ENCODE measurements at places on chromosomes 3 and 15. TPM values are rescaled to one million over a fixed set of nuclear protein-coding genes. Genes with fewer than 3 reads are reported as not detected.

GRCh38 chr3:142863930-142864920, 24.7 kb downstream of the PCOLCE2 start:
- H3K4me1 ChIP-seq: peaks cover 13% of the 10 kb centered on the region
- H3K36me3 ChIP-seq: no peaks in the 10 kb centered on the region
- no peak overlapping the region for H3K27ac ChIP-seq
- DNase-seq: no peak
- H3K27me3 ChIP-seq: peaks cover 27% of the 10 kb centered on the region

- H3K27ac ChIP-seq: no peak within 1 kb of the TSS
- H3K27me3 ChIP-seq: peaks cover 55% of the 10 kb centered on the region
- DNase-seq: no peak
- peak within 1 kb of the TSS; percentile 62 for H3K4me3 ChIP-seq
- H3K4me1 ChIP-seq: peaks cover 6% of the 10 kb centered on the region
Measured at GRCh38 chr3:32238453-32239306, at the start of gene CMTM8. TSS of gene CMTM8 (plus strand) at chr3:32238680. CDS start at chr3:32238973, 293 bp downstream.

DNA sequence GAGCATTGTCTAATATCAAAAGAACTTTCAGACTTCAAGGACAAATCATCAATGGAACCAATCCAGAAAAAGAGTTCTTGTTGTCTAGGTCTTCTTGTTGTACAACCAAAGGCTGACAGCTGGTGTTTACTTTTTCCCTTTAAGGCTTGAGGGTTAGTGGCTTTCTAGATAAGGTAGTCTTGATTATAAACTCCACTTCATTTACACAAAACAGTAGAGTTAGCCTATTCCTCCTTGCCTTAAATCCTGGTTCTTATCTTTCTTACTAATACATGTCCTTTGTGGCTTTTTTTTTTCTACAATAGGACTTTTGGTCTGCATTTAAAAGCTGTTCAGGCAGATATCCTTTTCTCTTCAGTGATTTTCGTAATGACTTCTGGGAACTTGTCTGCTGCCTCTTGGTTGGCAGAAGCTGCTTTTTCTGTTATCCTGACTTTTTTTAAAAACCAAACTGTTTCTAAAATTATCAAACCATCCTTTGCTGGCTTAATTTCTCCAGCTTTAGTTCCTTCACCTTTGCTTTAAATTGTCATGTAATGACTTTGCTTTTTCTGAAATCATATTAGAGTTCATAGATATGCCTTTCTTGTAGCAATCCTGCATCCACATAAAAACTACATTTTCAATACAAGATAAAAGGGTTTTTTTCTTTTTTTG, 44.8 kb downstream of the STRIT1 start:
- no peak for DNase-seq
- H3K27ac ChIP-seq: no peak overlapping the region
- H3K27me3 ChIP-seq: no peaks in the 10 kb centered on the region
- peaks cover 35% of the 10 kb centered on the region for H3K4me1 ChIP-seq
- no peak overlapping the region for H3K4me3 ChIP-seq
- peaks cover 22% of the 10 kb centered on the region for H3K36me3 ChIP-seq

- H3K27me3 ChIP-seq: no peaks in the 10 kb centered on the region
- DNase-seq: peak; percentile 48
- H3K27ac ChIP-seq: peak overlapping the region; percentile 71
- no peak overlapping the region for H3K4me3 ChIP-seq
- peaks cover 47% of the 10 kb centered on the region for H3K4me1 ChIP-seq
Measured at GRCh38 chr3:149352556-149352955, 19.1 kb upstream of the TM4SF18 start.

GRCh38 chr15:64246364-64247189, 83.8 kb upstream of the PPIB start:
- DNase-seq: peak; percentile 91
- no peaks in the 10 kb centered on the region for H3K27me3 ChIP-seq
- H3K27ac ChIP-seq: peak overlapping the region; percentile 95
- peaks cover 15% of the 10 kb centered on the region for H3K36me3 ChIP-seq
- peaks cover 70% of the 10 kb centered on the region for H3K4me1 ChIP-seq

DNA sequence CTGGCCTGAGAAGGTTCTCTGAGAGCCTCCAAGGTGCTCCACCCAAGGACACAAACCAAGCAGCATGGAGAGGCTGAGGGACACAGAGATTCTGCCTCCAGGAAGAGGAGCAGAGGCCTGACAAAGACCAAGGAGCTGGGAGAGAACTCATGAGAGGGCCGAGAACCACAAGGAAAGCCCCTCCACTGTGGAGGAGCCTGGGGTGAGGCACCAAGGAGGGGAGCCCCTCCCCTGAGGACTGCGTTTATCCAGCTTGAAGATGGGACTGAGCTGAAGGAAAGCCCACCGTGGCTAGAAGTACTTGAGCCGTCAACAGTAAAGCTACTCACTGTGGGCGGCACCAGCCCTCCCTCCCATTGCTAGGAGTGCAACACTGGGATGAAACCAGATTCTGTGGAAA, 63.1 kb upstream of the MEF2A start:
- peaks cover 36% of the 10 kb centered on the region for H3K27me3 ChIP-seq
- H3K27ac ChIP-seq: no peak overlapping the region
- peaks cover 2% of the 10 kb centered on the region for H3K36me3 ChIP-seq
- H3K4me3 ChIP-seq: no peak overlapping the region
- H3K4me1 ChIP-seq: no peaks in the 10 kb centered on the region

DNA sequence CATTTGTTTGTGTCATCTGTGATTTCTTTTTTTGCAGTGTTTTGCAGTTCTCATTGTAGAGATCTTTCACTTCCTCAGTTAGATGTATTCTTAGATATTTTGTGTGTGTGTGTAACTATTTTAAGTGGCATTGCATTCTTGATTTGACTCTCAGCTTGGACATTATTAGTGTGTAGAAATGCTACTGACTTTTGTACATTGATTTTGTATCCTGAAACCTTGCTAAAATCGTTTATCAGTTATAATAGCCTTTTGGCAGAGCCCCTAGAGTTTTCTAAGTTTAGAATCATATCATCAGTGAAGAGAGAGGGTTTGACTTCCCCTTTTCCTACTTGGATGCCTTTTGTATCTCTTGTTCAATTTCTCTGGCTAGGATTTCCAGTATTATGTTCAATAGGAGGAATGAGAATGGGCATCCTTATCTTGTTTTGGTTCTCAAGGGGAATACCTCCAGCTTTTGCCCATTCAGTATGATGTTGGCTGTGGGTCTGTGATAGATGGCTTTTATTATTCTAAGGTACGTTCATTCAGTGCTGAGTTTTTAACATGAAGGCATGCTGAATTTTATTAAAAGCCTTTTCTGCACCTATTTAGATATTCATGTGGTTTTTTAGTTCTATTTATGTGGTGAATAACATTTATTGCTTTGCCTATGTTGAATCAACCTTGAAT, 211.7 kb downstream of the MBNL1 start:
- no peak overlapping the region for H3K4me3 ChIP-seq
- no peak for DNase-seq
- H3K27me3 ChIP-seq: peaks cover 6% of the 10 kb centered on the region
- peaks cover 17% of the 10 kb centered on the region for H3K4me1 ChIP-seq
- peaks cover 8% of the 10 kb centered on the region for H3K36me3 ChIP-seq
- H3K27ac ChIP-seq: no peak overlapping the region

DNA sequence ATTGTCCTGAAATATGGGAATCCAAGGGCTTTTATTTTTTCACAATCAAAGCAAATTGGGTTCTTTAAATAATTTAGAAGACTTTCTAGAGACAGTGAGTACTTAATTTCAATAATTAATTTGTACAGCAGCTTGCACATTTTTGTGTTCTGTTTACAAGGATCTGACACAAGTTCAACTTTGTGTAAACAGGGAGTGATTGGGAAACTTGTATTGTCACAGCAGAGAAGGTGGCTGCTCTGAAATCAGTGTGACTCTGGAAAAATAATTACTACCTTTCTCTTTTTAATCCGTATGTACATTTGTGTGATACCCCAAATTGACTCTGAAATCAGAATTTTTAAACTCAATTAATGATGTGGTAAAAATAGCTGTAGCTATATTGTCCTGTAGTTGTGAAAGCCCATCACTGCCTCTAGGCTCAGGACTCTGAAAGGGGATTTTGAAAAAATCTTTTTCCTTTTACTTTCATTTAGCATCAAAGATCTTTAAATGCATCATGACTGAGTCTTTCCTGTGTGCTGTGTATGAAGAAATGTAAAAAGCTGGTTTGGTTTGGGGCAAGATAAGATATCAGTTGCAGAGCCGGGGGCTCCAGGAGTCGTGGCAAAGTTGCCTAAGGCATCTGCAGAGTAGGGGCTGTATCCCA, 45.1 kb downstream of the MFSD1 start:
- H3K27me3 ChIP-seq: peaks cover 27% of the 10 kb centered on the region
- no peaks in the 10 kb centered on the region for H3K36me3 ChIP-seq
- no peak overlapping the region for H3K27ac ChIP-seq
- no peak for DNase-seq
- H3K4me3 ChIP-seq: no peak overlapping the region
- H3K4me1 ChIP-seq: 0 out of 2 replicates have a peak, but pooled peaks cover 7% of the 10 kb centered on the region

GRCh38 chr3:127685708-127686511, 13.2 kb downstream of the ABTB1 start:
- H3K27ac ChIP-seq: no peak overlapping the region
- peaks cover 10% of the 10 kb centered on the region for H3K4me1 ChIP-seq
- DNase-seq: no peak

DNA sequence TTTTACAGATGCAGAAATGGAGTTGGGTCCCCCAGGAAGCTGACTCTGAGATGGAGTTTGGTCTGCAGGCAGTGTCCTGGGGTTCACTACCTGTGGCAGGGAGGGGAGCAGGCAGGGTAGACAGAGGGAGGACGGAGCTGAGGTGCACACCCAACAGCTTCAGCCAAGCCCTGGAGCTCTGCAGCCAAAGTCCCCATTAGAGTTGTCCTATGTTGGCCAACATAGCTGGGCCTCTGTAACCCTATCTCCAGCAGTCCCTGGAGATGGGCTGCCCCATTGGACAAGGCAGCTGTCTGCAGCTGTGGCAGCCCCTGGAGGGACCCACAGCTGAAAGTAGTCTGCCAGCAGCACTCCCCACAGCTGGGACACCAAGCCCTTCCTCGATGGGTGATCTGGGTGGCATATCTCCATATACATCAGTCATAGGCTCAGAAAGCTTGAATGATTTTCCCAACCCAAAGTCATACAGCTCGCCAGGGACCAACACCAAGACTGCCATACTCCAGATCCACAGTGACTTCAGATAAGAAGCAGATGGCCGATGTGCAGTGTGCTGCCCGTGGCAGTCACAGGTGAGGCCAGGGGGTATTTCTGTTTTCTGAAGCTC, 31.9 kb downstream of the STARD5 start:
- no peak overlapping the region for H3K4me3 ChIP-seq
- DNase-seq: no peak
- no peak overlapping the region for H3K27ac ChIP-seq
- peaks cover 25% of the 10 kb centered on the region for H3K27me3 ChIP-seq
- H3K36me3 ChIP-seq: no peaks in the 10 kb centered on the region
- peaks cover 4% of the 10 kb centered on the region for H3K4me1 ChIP-seq

- DNase-seq: no peak
- H3K27ac ChIP-seq: no peak overlapping the region
- no peak overlapping the region for H3K4me3 ChIP-seq
- peaks cover 2% of the 10 kb centered on the region for H3K27me3 ChIP-seq
- H3K4me1 ChIP-seq: peaks cover 29% of the 10 kb centered on the region
- H3K36me3 ChIP-seq: peaks cover 14% of the 10 kb centered on the region
Measured at GRCh38 chr3:42658771-42659390, 5.4 kb downstream of the ZBTB47 start.

DNA sequence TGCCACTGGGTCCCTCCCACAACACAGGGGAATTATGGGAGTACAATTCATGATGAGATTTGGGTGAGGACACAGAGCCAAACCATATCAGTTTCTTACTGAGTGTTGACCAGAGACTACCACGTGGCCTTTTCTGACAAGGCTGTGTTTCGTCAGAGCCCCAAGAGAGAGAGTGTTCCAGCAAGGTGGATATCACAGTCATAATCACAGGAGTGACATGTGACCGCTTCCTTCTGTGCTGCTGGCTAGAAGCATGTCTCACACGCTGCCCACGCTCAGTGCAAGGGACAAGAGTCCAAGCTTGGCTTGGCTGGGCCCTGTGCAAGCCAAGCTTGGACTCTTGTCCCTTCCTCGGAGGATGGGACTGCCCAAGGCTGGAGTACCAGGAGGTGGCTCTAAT, 103.2 kb downstream of the GABRG3 start:
- H3K27me3 ChIP-seq: no peaks in the 10 kb centered on the region
- H3K4me1 ChIP-seq: no peaks in the 10 kb centered on the region
- no peak overlapping the region for H3K4me3 ChIP-seq
- H3K27ac ChIP-seq: no peak overlapping the region
- no peaks in the 10 kb centered on the region for H3K36me3 ChIP-seq

AGBL1 gene
- total RNA-seq: not detected

FRMD4B gene
- total RNA-seq: not detected

TM6SF1 gene
- total RNA-seq: 0.43 TPM

HERC2 gene
- total RNA-seq: 49.7 TPM

LRRIQ4 gene
- total RNA-seq: not detected

SEMA7A gene
- 195 TPM for total RNA-seq

TRH gene
- not detected for total RNA-seq

PLCL2 gene
- 3.3 TPM for total RNA-seq

FAM81A gene
- total RNA-seq: not detected

SUSD5 gene
- 0.43 TPM for total RNA-seq

DNASE1L3 gene
- not detected for total RNA-seq

All from HFFc6 (cell line).